PC-3 (cell line): ENCODE measurements at places on chromosomes 6 and 20.

DNA sequence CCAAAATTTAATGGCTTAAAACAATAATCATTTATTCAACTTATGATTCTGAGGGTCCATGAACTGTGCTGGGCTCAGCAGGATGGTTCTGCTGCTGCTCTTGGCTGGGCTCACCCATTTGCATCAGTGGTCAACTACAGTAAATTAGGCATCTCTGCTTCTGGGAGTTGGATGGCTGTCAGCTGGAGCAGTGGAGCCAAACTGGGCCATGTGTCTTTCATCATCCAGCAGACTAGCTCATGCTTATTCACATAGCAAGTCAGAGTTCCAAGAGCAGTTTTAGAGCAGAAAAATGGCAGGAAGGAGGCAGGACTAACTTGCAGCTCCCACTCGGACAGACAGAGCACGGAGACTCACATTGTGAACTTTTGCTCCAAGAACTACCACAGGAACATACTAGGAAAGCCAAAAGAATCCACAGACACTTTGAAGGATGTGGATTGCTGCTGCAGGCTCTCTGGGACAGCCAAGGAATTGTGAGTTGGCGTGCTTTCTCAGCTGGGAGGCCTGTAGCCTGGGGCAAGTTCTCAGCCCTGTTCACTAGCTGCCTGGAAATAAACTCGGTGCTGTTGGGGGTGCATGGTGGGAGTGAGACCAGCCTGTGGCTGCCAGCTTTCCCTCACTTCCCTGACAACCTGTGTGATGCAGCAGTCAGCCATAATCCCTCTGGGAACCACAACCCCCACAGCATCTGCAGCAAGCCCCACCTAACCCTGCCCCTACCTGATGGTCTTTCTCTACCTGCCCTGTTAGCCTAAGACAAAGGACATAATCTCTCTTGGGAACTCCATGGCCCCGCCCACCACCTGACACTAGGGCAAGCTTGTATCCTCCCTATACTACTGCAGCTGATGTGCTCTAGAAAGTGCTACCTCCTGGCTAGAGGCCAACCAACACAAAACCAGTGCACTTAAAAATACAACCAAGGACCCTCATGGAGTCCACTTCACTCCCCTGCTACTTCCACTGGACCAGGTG is 129.0 kb downstream of the JPH2 start:
- no peak for DNase-seq

DNA sequence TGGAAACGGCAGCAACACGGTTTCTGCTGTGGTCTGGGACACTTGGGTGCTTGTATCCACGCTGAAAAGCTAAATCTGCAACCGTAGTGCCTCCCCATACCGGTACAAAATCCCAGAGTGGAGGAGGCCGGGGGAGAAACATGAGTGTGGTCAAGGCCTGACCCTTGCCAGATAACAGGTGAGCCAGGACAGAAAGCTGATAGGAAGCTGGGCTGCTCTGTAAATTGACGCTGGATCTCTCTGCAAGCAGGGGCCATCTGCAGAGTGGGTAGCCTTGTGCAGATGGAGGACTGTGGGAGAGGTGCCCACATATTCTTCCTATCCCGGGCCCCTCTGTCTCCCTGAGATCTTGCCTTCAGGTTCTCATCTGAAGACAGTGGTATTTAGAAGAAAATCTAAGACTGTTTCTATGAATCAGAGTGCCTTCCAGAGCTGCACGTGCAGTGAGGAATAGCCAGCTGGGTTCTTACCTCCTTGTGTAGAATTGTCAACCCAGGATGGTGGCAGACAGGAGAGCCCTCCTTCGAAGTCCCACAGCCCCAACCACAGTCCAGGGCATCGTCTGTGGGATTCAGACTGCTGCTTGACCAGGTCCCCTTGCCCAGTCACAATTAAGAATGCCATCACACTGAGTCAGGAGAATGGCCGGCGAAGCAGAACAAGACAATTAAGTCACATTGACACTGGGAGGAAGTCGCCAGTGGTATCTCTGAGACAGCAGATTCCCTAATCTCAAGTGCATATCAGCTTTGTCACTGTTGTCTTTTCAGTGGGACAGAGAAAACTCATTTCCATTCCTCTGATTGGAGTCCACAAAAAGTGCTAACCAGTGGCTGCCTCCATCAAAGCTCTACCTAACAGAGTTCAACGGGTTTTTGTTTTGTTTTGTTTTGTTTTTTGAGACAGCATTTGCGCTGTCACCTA is 100.0 kb upstream of the RIPOR2 start:
- no peak for DNase-seq

DNA sequence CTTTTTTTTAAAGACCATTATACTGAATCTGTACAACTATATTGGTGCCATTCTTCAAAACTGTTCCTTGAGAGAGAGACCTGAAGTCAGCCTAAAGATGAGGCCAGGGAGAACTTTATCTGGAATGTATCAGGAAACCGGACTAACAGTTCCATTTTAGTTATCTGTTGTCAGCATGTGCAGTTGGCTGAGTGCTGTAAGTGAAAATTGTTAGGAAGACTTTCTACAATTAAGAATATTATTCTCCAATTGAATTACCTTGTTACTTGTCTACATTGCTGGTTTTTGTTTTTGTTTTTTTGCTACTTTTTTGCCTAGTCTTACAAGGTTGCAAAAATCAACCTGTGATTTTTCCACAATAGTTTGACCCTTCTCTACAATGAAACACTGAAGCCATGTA is 7.5 kb downstream of the CEP57L1 start:
- no peak for DNase-seq

GRCh38 chr20:45330476-45330875 is 17.7 kb downstream of the SDC4 start:
- no peak for DNase-seq

GRCh38 chr6:31821301-31822035 is 6.1 kb upstream of the HSPA1B start:
- peak; percentile 84 for DNase-seq

GRCh38 chr6:133092771-133093170 is 148.4 kb upstream of the EYA4 start:
- no peak for DNase-seq

DNA sequence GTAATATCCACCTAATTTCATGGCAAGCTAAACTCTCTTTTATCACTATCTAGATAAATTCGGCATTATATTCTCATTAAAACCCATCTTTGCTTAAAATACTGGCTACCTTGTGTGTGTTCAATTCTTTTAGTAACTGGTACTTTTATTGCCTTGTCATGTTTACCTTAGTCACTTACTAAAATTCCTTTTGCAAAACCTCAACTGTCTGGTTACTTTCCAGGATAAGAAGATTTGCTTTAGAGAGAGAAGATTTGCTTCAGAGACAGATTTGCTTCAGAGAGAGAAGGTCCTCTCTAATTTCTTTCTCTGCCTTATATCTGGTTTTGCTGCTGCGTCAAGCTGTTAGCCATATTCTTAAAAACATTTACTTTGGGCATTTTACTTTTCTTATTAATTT is 151.5 kb upstream of the MLIP start:
- peak; percentile 78 for DNase-seq

- peak; percentile 58 for DNase-seq
These were observed 117.0 kb downstream of the RTN4IP1 start for GRCh38 chr6:106512048-106512967.

DNA sequence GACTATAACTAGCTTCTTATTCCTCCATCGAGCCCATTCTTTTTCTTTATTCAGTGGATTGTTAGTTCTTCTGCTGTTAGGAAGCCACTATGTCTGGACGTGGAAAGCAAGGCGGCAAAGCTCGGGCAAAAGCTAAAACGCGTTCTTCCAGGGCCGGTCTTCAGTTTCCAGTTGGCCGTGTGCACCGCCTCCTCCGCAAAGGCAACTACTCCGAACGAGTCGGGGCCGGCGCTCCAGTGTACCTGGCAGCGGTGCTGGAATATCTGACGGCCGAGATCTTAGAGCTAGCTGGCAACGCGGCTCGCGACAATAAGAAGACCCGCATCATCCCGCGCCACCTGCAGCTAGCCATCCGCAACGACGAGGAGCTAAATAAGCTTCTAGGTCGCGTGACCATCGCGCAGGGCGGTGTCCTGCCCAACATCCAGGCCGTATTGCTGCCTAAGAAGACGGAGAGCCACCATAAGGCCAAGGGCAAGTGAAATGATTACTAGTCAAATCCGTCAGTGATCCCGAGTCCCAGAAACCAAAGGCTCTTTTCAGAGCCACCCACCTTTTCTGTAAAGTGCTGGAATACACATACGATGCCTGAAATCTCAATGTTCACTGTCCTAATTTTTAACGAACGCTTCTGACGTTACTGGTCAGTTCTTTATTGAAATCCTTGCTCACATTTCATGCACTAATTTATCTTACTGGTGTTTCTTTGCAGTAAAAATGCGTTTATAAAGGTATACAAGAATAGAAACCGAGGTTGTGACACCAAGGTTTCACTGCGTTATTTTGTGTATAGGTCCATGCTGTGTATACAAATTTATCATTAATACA is 129.9 kb downstream of the HFE start:
- no peak for DNase-seq

DNA sequence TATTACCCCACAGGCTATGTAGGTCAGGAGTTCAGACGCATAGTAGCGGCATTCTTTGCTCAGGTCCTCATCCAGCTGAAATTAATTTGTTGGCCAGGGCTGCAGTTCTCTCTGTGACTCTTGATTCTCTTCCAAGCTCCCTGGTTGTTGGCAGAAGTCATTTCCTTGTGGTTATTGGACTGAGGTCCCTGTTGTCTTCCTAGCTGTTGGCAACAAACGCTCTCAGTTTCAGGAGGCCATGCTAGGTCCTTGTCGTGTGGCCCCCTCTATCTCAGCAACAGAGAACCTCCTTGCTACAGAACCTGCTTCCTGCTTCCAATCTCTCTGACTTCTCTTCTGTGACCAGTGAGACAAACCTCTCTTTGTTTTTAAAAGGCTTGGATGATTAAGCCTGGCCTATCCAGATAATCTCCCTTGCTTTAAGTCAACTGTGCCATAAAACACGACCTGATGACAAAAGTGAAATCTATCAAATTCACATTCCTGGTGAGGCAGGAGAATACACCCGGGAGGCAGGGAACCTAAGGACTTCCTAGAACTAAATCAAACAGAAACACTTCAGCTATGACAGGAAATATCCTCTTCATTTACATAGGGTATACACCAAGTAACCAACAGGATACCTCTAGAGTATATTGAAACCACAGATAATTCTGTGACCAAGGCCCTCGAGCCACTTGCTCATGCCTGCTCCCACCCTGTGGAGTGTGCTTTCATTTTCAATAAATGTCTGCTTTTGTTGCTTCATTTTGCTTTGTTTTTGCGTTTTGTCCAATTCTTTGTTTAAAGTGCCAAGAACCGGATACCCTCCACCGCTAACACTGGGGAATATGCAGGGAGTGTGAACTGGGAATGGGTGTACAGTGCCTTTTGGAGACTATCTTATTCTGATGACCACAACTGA is 196.0 kb downstream of the BTBD3 start:
- peak; percentile 83 for DNase-seq

DNA sequence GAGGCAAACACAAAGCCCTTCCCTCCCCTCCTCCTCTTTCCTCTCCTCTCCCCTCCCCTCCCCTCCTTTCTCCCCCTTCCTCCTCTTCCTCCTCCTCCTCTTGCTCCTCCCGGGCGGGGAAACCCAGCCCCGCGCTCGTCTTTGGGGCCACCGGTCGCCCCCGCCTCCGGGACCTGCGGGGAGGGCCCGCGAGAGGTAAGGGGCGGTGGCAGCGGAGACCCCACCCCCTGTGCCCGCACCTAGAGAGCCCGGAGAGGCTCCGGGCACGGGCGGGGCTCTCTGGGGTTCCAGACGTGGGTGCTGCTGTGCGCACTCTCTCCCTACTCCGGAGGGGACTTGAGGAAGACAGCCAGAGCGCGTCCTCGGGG is at the start of gene RIN2:
Gene RIN2, plus strand, starts transcription at position 126 of the 368 bp plus-strand sequence. CDS start 131,344 bp downstream, outside the sequence.
- no peak for DNase-seq

- no peak for DNase-seq
These were observed 70.8 kb upstream of the FOXC1 start for GRCh38 chr6:1538810-1539478.

- no peak for DNase-seq
These were observed 50.7 kb upstream of the TNFRSF21 start for GRCh38 chr6:47360388-47360787.

DNA sequence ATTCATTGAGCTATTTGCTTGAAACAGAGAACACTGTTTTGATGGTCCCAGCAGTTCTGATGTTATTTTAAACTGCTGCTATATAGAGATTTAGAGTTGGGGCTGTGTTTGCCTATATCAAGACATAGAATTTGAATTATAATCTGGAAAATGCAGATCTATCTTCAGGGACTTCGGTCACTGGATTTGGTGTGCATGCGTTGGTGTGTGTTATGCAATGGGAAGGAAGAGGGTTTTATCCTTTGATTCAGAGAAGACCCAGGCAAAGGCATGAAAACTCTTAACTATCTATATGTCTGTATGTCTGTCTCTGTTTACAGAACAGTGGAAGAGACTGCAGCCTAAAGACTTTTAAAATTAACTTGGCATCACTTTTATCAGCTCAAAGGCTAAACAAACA is 2.0 kb downstream of the ADGRB3 start:
- DNase-seq: no peak

DNA sequence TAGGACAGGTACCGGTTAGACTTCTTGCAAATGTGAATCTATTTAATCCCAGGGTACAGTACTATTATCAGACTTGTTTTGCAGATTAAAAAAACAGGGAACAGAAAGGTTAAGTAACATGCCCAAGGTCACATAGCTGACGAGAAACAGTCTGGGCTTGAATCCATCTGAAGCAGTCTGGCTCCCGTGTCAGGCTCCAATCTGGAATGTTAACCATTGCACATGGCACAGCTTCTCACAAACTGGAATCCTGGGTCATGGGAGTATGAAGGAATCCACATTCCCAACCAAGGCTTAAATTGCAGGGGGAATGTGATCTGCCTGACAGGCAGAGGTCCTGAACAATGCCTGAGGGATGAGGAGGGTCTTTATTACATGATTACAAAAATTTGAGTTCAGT is 187.5 kb upstream of the SPTLC3 start:
- DNase-seq: no peak

DNA sequence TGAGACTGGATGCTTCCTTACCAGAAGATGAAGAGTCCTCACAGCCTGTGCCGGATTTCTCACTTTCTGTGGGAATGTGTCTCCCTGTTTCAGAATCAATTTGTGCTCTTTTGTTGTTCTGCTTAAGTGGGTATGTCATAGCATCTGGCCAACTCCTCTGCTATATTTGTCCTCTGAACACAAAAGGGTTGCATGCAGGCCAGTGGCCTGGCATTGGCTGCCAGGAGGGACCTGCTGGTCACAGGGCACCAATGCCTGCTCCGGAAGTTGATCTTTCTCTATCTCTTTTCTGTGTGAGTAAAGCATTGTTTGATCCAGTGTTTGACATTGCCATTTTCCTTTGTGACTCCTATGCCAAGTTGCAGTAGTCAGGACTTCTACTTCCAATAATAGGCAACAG is 47.8 kb downstream of the JARID2 start:
- DNase-seq: no peak

GRCh38 chr6:159853754-159854153 is 37.0 kb upstream of the MAS1 start:
- DNase-seq: no peak

- DNase-seq: no peak
These were observed 122.5 kb downstream of the RNGTT start for GRCh38 chr6:88840796-88841539.

GRCh38 chr6:130113201-130113710 is 94.9 kb downstream of the L3MBTL3 start:
- no peak for DNase-seq

GRCh38 chr6:1736346-1737105 is 126.8 kb downstream of the FOXC1 start:
- DNase-seq: no peak
